ENCODE measurements at places on chromosomes 7 and 10.
A peak's percentile ranks its signal among the peaks of the same experiment; 100 is the strongest.

DNA sequence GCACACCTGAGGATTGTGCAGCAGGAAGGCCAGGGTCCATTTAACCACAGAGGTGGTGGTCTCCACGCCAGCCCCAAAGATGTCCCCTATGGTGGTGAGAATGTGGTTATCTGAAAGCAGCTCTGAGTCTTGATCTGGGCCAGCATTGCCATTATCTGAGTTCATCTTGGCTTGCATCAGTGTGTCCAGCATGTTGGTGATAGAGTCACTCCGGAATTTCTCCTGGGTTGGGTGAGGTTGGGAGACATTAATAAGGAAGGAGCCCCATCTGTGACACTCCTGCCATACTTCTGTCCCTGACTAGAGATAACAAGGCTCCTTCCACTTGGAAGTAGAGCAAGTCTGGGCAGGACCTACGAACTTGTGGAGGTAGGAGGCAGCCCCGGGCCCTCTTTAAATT is 4.2 kb downstream of the CYP17A1 start:
- no peak for DNase-seq

DNA sequence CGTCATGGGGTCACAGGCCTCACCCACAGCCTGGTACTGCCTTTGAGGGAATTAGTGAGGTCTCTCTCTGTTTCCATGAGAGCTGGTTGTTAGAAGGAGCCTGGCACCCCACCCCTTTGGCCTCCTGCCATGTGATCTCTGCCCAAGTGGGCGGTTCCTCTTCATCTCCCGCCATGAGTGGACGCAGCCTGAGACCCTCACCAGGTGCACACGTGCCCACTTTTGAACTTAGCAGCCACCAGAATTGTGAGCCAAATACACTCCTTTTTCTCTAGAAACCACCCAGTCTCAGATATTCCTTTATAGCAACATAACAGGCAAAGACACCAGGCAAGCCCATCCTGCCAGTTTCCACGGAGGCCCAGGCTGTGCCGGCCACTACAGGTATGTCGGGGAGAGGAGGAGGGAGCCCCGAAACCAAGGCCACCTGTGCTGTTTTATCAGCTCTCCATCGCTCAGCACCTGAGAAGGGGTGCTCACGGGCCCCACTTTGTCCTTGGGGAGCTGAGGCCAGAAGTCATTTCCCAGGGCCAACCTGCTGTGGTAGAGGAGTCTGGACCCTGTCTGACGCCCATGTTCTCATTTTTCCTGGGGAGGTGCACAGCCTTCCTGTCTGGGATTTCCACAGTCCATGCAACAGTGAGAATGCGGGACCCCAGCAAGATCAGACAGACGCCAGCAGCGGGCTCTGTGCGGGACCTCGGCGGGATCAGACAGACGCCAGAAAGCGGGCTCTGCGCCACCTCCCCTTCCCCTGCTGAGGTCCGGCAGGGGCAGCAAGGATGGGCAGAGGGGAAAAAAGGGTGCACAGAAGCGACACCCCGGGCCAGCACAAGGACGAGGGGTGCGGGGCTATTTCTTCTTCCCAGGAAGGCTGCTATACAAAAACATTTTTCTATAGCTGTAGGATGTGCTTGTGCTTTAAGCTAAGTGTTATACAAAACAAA is 220.5 kb downstream of the ELFN1 start:
- no peak for DNase-seq

DNA sequence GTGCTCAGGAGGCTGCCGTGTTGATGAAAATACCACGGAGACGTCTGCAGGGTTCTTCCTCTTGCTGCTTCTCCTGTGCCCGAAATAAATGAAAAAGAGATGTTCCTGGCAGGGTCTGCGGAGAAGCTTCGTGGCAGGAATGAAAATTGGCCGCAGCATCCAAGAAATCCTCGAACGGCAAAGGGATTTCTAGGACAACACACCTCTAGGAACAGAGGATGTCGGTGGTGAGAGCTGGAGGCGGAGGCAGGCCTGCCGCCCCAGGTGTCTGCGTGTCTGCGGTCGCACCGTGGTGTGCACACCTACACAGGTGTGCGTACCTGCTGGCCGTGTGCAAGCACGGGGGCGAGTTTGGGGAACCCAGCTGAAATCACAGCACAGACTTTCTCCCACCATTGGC is 43.4 kb downstream of the TMEM130 start:
- DNase-seq: no peak

DNA sequence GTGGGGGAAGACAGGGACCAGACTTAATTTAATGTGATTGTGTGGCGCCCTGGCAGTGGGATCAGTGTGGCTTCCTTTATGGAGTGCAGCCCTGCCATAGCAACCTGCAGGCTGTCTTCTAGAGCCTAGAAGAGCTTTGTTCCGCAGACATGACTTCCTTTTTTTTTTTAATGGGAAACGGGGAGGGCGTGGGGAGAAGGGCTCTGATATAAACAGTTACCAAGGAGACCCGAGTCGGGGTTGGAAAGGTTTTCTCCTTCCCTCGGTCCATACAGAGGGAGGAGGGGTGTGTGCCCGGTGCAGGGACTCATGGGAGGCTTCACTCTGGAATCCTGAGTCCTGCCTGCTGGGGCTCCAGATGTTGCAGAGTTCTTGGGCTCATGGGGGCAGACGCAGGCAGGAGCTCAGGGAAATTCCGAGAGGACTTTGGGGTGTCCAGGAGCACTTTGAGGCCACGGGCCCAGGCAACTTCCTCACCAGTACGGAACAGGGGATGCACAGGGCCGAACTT is 26.9 kb downstream of the TMEM120A start:
- DNase-seq: no peak

GRCh38 chr10:35336084-35336831 is at the start of gene CCNY:
Gene CCNY (plus strand): TSS chr10:35336509. CDS start chr10:35337054, 545 bp downstream.
- peak; percentile 82 for DNase-seq

DNA sequence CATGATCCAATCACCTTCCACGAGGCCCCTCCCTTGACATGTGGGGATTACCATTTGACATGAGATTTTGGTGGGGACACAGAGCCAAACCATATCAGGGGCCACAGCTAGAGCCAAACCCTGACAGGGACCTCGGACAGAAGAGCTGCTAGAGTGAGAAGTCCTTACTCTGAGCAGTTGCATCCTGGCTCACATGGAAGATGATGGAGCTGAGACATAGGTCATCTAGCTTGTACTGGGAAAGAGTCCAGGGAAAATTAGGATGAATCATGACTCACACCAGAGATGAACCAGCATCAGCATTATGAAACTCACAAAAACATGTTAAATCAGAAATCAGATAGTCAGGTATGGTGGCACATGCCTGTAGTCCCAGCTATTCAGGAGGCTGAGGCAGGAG is 12.8 kb upstream of the FMC1 start:
- DNase-seq: no peak

DNA sequence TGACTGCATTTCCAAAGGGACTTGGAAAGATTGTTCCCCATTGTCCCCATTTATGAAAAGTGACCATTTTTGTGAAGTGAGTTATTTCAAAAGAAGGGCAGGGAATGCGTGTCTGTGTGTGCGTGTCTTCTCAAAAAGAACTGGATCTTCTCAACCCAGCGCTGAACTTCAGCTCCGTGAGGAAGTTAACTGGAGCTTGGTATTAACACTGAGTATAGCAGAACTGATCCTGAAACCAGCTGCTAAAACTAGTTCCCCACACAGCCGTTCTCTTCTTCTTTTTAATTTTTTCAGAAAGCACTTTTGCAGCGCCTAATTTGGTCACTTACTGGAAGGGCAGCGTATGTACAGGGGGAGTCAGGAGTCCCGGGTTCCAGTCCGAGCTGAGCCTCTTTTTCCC is 45.8 kb upstream of the PLEKHA1 start:
- no peak for DNase-seq

GRCh38 chr10:49382826-49383225 is 13.1 kb downstream of the DRGX start:
- no peak for DNase-seq

GRCh38 chr7:149715476-149715875 is 57.9 kb downstream of the ZNF467 start:
- no peak for DNase-seq

DNA sequence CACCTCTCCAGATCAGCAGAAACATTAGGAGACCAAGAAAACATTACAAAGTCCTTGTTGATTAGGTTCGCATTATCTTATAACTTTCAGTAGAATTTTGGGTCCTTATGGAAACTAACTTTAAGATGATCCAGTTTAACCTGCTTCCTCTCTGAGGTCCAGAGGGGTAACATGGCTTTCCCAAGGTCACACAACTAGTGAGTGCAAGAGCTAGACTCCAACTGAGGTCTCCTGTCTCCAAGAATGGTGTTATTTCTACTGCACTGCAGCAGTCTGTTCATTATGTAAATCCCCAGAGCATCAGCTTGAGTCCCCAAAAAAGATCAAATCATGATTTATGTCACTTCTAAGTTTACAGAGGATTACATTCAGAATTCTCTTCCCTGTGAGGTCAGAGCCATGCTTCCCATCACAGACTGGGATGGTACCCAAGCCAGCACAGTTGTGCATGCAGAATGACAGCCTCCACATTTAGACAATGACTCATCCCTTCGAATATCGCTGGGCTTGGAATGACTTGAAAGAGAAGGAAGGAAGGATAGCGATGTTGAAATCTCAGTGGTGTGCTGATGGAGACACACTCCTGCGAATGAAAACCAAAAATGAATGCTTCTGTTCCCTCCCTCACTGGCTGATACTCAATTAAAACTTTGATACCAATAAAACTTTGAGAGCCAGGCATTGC is 163.1 kb upstream of the PLXNA4 start:
- DNase-seq: no peak

DNA sequence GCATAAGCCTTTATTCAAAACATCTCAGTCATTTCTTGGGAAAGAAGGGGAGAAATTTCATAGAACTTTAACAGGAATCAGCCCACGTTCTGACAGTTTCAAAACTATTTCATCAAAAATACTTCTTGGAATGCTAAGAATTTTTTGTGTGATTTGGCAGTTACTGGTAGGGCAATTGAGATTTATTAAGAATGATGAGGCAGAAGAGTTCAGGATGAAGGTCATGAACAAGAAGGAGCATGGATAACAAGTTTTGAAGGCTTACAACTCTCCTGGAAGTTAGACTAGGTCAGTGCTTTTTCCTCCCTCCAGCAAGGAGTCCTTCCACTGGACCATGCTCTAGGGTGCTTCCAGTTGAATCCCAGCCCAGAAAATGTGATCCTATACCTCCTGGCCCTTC is 569.9 kb downstream of the ANKRD7 start:
- no peak for DNase-seq

GRCh38 chr10:110160522-110160921 is 46.9 kb upstream of the MXI1 start:
- no peak for DNase-seq

GRCh38 chr7:121440857-121441503 is 44.9 kb upstream of the FAM3C start:
- DNase-seq: no peak

GRCh38 chr10:27744802-27745731 is 552 bp downstream of the MKX start:
- peak; percentile 26 for DNase-seq

GRCh38 chr7:28128608-28129007 is 52.0 kb downstream of the JAZF1 start:
- DNase-seq: no peak

- peak; percentile 66 for DNase-seq
Measured at GRCh38 chr7:148699024-148699781, 500 bp downstream of the CUL1 start.

- DNase-seq: no peak
Measured at GRCh38 chr10:48450233-48450740, 143.8 kb downstream of the MAPK8 start.

DNA sequence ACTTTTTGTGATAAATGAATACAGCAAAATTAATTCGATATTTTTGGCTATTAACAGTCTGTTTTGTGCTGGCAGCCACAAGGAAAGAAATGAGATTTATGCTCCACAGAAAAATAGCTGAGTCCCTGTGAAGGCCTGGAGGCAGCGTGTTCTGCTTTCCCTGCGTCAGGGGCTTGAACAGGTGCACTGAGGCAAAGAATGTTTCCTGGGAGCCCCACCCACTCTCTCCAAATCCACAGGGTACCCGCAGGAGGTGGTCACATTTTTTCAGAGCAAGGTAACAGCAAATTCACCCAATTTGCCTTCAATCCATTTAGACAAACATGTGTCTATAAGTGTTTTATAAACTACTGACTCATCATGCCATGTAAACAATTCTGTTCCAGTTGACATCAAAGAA is 308.1 kb downstream of the TCERG1L start:
- DNase-seq: no peak

DNA sequence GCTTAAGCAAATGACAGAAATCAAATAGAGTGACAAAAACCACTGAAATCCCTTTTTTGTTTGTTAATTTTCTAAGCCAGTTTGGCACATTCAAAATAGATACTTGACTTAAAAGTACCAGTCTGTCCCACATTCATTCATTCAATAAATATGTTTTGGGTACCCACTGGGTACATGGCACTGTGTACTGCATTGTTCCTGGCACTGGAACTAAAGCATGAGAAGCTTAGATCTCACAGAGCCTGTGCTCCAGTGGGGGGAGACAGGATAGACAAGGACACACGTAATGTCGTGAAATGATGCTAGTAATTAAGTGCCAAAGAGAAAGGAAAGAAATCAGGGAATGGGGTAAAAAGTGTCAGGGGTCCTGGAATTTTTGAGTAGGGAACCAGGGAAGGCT is 13.0 kb downstream of the MTURN start:
- DNase-seq: no peak

GRCh38 chr7:55561690-55562089 is 10.6 kb downstream of the VOPP1 start:
- DNase-seq: no peak

GRCh38 chr7:42745357-42746059 is 166.4 kb downstream of the C7orf25 start:
- peak; percentile 61 for DNase-seq

- DNase-seq: no peak
Measured at GRCh38 chr10:62616885-62617590, 187.5 kb upstream of the ADO start.

DNA sequence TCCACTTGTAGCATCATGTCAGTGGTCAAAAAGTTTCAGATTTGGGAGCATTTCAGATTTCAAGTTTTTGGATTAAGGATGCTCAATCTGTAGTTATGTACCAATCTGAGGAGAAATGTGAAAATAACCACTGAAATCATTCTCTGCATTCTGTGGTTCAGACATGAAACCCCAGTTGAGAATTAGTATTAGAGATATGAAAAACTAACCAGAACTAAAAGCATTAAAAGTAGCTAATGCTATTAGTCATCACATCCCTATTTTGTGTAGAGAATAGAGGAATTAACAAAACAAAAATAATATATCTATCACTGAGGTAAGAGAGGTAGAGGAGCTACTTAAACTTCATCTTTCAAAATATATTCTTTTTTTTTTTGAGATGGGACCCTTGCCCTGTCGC is 28.0 kb downstream of the MICU1 start:
- DNase-seq: no peak

DNA sequence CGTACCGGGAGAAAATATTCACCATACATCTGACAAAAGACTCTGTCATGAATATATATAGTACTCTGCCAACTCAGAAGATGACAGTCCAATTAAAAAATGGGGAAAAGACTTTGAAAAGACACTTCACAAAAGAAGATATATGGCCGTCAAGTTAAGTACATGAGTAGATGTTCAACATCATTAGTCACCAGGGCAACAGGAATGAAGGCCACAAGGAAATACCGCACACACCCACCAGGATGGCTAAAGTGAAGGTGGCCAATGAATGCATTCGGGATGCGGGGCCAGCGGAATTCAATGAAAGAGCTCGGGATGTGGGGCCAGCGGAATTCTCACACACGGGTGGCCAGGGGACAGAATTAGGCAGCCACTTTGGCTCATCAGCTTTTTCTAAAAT is 42.2 kb downstream of the MAD1L1 start:
- no peak for DNase-seq

Data from activated CD4-positive, alpha-beta T cell treated with anti-CD3 and anti-CD28 coated beads, Interleukin-2, amount 50 U/mL, for 48 hours (primary cell).